IPS DF 6.9 (cell line): ENCODE measurements at places on chromosomes 4 and X.

- H3K27ac ChIP-seq = no peak overlapping the region
- no peak for DNase-seq
These were observed 1.4 kb upstream of the CORIN start for GRCh38 chr4:47839259-47839658.

DNA sequence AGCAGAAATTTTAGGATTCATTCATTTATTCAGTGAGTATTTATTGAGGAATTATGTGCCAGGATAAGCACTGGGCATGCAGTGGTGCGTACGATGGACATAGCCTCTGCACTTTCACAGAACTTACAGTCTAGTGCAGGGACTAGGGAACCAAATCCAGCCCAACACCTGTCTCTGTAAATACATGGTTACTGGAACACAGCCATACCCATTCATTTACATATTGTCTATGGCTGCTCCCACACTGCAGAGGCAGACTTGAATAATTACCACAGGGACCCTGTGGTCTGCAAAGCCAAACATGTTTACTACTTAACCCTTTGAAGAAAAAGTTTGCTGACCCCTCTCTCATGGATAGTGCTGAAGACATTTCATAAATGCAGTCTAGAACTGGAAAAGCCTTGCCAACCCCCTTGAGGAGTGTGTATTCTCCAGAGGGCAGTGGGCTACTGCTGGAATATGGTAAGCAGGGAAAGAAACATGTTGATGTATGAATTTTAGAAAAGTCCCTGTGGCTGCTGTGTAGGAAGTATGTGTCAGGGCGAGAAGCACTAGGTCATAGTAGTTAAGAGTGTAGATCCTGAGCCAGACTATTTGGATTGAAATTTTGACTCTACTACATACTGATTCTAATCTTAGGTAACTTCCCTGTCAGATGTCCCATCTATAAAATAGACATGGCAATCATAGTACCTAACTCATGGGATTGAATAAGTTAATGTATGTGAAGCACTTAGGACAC, 75.5 kb downstream of the GALNT7 start:
- no peak overlapping the region for H3K27ac ChIP-seq
- H3K4me1 ChIP-seq = peaks cover 7% of the 10 kb centered on the region
- no peaks in the 10 kb centered on the region for H3K36me3 ChIP-seq

DNA sequence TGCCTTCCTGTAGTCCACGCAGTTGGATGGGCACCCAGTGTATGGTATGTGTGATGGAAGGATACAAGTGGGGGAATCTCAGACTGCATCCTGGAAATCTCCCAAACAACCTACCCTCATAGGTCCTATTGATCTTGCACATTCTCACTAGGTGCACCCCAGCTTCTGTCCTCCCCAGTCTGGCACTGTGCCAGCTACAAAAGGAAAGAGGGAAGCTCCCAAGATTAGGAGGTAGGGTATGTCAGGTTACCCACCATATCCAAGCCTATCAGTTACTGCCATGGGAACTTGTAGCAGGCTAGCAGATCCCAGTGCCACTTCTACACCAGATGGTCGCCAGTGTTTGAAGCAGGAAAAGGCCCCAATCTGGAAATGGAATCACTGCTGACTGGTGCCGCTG, 11.6 kb downstream of the TBX22 start:
- H3K4me3 ChIP-seq = no peak overlapping the region
- H3K4me1 ChIP-seq = no peaks in the 10 kb centered on the region
- no peak overlapping the region for H3K27ac ChIP-seq
- no peak for DNase-seq

DNA sequence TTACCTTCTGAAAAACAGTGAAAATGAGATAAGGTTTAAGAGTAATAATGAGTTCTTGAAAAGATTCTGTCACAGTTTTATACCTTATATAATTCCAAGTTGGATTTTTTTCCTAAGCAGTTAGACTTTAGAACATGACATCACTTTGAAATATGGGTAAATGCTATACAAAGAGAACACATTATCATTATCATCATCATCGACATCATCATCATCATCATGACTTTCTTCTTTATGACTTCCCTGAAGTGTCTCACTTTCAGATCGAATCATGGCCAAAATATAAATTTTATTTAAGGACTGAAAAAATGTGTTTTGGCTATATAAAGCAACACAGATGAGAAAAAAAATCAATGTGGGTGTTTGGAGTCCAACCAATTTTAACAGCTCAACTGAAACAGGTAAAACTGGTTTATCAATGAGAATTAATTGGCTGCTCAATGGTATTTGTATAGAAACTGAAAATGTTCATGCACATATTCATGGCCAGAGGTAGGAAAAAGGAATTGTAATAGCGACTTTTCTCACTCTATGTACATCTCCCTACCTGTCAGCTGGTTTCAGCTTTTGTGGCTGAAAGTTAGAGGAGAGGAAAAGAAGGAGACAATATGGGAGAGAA, 243.1 kb upstream of the GPC4 start:
- no peaks in the 10 kb centered on the region for H3K27me3 ChIP-seq
- no peaks in the 10 kb centered on the region; the same call in 1 of the 2 replicates for H3K4me1 ChIP-seq
- no peaks in the 10 kb centered on the region for H3K36me3 ChIP-seq

- DNase-seq = no peak
- H3K4me1 ChIP-seq = no peaks in the 10 kb centered on the region
- H3K4me3 ChIP-seq = no peak overlapping the region
These were observed 3.5 kb downstream of the EDA2R start for GRCh38 chrX:66635360-66635759.

GRCh38 chr4:174058846-174059245, 224.6 kb downstream of the FBXO8 start:
- H3K27me3 ChIP-seq = no peaks in the 10 kb centered on the region
- H3K36me3 ChIP-seq = no peaks in the 10 kb centered on the region; the same call in 1 of the 2 replicates
- H3K4me3 ChIP-seq = no peak overlapping the region
- no peak overlapping the region for H3K27ac ChIP-seq
- no peaks in the 10 kb centered on the region for H3K4me1 ChIP-seq

DNA sequence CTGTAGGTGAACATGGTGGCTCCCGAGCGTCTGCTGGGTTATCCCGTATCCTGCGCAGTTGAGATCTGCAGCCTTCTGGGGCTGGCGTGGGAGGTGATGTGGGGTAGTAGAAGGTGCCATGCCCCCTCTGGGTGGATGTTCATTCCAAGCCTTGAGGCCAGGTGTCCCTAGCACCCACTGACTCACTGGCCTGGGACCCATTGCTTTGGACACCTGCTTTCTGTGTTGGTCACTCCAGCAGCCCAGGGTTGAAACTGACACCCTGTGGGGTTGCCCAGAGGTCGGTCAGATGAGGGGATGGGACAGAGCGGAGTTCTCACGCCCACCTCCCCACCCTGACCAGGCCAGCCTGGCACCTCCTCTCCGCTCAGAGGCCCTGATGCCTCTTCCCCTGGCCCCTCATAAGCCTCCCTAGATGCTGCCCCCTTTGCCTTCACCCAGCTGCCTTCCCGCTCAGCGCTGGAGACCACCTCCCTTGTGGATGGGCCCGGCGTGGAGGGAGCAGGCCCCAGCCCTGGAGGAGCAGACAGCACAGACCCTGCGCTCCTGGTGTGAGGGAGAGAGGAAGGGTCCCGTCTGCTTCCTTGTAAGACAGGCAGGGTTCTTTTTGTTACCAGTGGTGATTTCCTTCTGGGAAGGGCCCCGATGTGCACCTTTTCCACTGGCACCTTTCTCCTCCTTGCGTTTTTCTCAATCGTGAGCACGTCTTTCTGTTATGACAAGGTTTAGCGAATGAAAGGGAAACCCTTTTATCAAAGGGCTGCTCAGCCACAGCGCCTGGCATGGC, 2.0 kb downstream of the DOK7 start:
- peaks cover 1% of the 10 kb centered on the region for H3K4me1 ChIP-seq
- H3K27ac ChIP-seq = no peak overlapping the region
- H3K4me3 ChIP-seq = no peak overlapping the region
- DNase-seq = no peak
- no peaks in the 10 kb centered on the region; the same call in 1 of the 2 replicates for H3K36me3 ChIP-seq

DNA sequence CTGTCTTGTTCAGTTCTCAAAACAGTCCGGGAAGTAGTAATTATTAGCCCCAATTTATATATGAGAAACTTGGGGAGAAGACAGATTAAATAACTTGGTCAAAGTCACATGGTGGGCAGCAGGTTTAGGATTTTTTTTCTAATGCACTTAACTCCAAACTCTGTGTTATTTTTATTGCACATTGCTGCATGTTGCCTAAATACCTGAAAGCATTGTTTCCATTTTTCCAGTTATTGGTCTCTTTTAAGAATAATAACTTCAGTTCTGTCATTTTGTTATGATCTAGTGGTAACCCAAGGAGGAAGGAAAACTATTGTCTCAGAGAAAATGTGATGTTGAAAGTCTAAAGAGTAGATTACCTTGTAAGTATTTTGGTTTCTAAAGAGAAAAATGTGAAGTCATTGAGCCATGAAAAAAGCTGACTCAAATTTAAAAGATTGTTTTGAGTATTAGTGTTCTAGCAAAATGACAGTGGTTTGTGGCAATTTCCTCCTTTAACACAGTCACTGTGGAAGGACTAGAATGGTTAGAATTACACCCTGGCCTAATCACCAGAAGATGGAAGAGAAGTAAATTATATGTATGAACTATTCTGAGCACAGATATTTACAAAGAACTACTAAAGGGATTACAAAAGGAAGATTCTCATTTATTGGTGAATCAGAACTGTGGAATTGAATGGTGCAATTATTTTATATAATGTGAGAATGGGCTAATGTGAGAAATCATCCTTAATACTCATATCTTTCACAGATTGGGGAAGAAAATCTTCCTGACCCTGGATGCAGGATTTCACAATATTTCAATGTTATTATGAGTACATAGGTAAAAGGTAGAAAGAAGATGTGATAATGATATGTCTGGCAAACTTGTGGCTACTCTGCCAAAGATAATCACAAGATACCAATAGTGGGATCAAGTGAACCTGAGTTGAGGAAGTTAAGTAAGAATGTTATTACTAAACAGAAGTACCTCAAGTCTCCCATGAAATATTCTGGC, 21.7 kb upstream of the CXCL8 start:
- no peaks in the 10 kb centered on the region for H3K4me1 ChIP-seq
- no peaks in the 10 kb centered on the region for H3K36me3 ChIP-seq
- H3K4me3 ChIP-seq = no peak overlapping the region
- DNase-seq = no peak
- no peak overlapping the region for H3K27ac ChIP-seq

GRCh38 chr4:38526412-38526811, 137.6 kb upstream of the KLF3 start:
- peaks cover 2% of the 10 kb centered on the region for H3K4me1 ChIP-seq
- DNase-seq = no peak
- H3K27ac ChIP-seq = no peak overlapping the region
- no peak overlapping the region for H3K4me3 ChIP-seq
- H3K36me3 ChIP-seq = no peaks in the 10 kb centered on the region
- H3K27me3 ChIP-seq = no peaks in the 10 kb centered on the region

- DNase-seq = no peak
- H3K4me1 ChIP-seq = no peaks in the 10 kb centered on the region
- H3K4me3 ChIP-seq = no peak overlapping the region
- H3K36me3 ChIP-seq = no peaks in the 10 kb centered on the region
- H3K27me3 ChIP-seq = no peaks in the 10 kb centered on the region
These were observed 113.0 kb downstream of the ARX start for GRCh38 chrX:24902806-24903205.

- H3K27me3 ChIP-seq = no peaks in the 10 kb centered on the region
- no peak overlapping the region for H3K27ac ChIP-seq
- DNase-seq = no peak
- H3K4me1 ChIP-seq = no peaks in the 10 kb centered on the region
- H3K36me3 ChIP-seq = no peaks in the 10 kb centered on the region
These were observed 475.2 kb downstream of the RPA4 start for GRCh38 chrX:97358941-97359340.

GRCh38 chrX:9781941-9782340, 4.3 kb upstream of the SHROOM2 start:
- no peak for DNase-seq
- no peaks in the 10 kb centered on the region for H3K4me1 ChIP-seq
- H3K36me3 ChIP-seq = no peaks in the 10 kb centered on the region
- H3K4me3 ChIP-seq = no peak overlapping the region
- H3K27ac ChIP-seq = no peak overlapping the region
- no peaks in the 10 kb centered on the region for H3K27me3 ChIP-seq

DNA sequence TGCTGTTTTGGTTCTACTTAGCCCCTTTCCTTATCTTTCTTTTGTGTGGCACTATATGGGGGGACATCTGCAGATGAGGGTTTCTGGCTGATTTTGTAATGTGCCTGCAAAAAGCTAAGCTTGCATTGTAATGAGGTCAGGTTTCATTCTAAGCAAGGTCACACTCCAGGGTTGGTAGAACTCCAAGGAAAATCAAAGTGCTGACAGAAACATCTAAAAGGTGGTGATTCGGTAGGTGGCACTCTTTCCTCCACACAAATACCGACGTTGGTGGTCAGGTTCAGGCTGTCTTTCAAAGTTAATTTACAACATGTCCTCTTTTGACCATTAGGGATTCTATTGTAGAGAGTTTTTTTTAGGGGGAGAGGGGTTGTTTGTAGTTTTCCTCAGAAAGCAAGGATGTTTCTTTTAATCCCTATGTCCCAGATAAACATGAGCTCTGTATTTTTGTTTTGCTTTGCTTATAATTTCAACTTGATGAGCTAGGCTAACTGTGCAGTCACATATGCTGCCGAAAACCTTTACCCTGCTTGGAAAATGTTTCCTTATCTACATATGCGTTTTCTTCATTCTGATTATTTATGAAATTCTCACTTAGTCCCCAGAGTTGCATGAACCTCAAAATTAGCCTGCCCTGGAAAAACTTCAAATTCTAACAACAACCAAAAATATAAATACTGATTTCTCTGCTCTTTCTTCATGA, 434.2 kb downstream of the PPARGC1A start:
- no peaks in the 10 kb centered on the region for H3K36me3 ChIP-seq
- H3K27me3 ChIP-seq = no peaks in the 10 kb centered on the region
- no peaks in the 10 kb centered on the region for H3K4me1 ChIP-seq
- H3K27ac ChIP-seq = no peak overlapping the region
- no peak overlapping the region for H3K4me3 ChIP-seq

DNA sequence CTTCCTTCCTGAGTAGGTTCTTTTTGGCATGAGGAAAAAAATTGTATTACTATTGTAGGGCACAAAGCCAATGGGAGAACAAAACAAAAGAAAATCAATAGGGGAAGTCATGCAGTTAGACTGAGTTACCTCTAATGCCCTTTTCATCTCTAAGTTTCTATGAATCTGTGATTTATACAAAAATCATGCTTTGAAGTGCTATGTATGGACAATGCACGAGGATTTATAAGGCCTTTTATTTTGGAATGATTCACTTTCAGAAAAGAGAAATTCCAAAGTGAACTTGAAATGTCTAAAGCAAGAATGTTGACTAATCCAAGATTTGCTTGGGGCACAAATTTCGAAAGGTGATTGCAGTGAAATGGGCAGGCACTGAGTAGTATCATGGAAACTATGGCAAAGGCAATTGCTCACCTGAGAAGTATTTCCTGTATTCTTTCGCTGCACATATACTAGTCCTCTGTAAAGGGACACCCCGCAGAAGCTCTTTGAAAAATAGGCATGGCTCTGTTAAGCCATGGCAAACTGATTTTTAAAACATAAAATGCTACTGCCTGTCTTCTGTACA, 52.8 kb downstream of the ADGRG4 start:
- no peak for DNase-seq
- no peaks in the 10 kb centered on the region for H3K36me3 ChIP-seq
- no peaks in the 10 kb centered on the region for H3K4me1 ChIP-seq
- H3K4me3 ChIP-seq = no peak overlapping the region
- H3K27ac ChIP-seq = no peak overlapping the region
- no peaks in the 10 kb centered on the region for H3K27me3 ChIP-seq
